ENCODE measurements at places on chromosomes 7 and 10. TPM values are rescaled to one million over a fixed set of nuclear protein-coding genes. Genes with fewer than 3 reads are reported as not detected.

Gene CPA4
- 28.2 TPM for total RNA-seq

DNA sequence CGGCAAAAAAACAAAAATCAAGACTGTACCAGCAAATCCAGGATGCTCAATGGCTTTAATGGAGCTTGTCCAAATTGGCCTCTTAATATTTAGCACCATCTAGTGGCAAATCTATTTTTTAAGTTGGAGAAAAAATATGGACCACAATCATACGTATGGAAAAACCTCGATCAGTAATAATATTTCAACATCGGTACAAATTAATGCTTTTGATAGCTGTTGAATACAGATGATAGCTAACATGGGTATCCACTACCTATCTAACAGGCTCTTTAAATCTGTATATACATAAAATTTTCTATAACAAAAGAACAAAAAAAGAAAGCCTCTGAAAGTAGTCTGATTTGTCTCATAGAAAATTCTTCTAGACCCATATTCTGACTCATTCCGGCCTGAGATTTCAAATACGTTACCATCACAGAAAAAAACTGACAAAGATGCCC lies 29.2 kb downstream of the COA1 start:
- no peak for DNase-seq

- peak; percentile 17 for DNase-seq
Measured at GRCh38 chr10:53690524-53691240, 918.1 kb upstream of the MBL2 start.

DNA sequence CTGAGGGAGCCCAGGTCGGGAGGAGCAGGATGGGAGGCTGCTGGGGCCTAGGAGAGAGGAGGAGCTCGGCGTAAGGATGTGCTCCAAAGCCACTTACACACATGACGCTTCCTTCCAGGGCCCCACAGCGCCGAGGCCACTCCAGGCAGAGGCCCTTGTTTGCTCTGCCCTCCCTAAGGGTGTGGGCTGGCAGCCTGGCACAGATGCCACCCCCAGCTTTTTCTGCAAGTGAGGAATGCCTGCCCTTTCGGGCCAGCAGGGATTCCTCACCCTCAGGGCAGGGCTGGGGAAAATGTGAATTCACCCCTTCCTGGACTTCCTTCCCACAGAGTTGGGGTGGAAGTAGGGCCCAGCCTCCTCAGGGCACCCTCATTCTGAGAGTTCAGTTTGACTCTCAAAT lies 5.6 kb upstream of the AQP1 start:
- no peak for DNase-seq

Gene NUDCD3
- 44.2 TPM for total RNA-seq

GRCh38 chr7:150800581-150801241 lies at the start of gene TMEM176A:
TMEM176A (plus strand) TSS chr7:150800769; CDS start chr7:150801551, 782 bp downstream.
- DNase-seq: no peak

Gene CRCP
- 44.9 TPM for total RNA-seq

DNA sequence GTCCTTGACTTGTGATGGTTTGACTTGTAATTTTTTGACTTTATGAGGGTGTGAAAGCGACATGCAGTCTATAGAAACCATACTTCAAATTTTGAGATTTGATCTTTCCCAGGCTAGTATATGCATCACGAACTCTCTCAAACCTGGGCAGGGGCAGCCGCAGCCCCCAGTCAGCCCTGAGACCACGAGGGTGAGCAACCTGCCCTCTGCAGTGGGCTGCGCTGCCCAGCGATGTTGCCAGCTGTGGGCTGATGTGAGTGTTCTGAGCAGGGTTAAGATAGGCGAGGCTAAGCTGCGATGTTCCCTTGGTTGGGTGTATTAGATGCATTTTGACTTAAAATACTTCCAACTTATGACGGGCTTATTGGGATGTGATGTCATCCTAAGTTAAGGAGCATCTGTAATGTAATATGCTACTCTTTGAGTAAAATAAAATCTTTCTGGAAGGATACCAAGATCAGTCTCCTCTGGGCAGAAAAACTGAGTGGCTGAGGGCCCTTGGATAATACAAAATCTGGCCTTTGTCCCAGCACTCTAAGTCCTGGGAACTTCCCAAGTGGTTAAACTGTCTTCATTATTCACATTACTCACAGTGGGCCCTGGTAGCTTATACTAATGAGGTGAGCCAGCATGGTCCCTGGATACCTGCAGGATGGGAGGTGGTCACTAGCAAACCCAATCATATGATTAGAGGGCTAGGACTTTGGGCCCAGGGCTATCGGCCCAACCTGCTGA lies 28.4 kb upstream of the CNPY1 start:
- peak; percentile 47 for DNase-seq

Gene LRRC61
- total RNA-seq: 1.8 TPM

All from osteoblast (primary cell).